ENCODE measurements at places on chromosomes 4 and X.

- no peak overlapping the region for H3K4me3 ChIP-seq
- H3K27ac ChIP-seq = 0 out of 2 replicates have a peak overlapping the region, but pooled peaks have one; percentile 17
- H3K27me3 ChIP-seq = no peaks in the 10 kb centered on the region
- peak; percentile 48 for DNase-seq
These were observed 10.4 kb upstream of the FAM13A start for GRCh38 chr4:89067417-89067816.

DNA sequence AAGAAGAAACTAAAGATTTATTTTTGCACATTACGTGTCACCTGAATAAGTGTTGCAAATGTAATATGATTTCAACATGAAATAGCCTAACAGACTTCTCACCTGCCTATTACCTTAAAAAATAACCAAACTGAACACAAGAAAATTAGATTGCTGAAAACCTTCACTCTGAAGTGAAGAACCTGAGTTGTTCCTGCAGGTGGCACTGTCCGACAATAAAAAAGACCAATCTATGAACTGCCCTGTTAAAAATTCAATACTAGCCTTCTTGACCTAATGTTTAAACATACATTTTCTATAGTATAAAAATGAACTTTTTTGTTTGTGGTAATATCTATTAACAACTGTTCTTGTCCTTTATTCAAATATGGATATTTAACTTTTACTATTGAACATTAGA lies 69.2 kb upstream of the PNPLA4 start:
- H3K27me3 ChIP-seq = no peaks in the 10 kb centered on the region
- no peak overlapping the region for H3K4me3 ChIP-seq
- peak; percentile 47 for DNase-seq

DNA sequence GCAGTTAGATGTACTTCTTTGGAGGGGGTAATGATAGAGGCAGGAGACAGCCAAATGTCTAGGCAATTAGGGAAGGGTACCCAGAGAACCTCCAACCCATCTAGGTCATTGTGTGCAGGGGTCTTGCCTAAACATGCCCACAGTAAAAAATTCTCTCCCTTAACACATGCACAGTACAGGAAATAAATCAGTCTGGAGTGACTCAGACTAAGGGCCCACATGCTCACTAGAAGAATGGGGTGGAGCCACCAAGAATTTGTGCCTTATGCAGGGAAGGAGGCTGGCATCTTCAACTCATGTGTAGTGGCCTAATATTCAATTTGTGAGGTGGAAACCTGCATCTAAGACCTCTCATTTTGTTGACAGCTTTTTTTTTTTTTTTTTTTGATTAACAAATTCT lies 945.3 kb upstream of the GRIA3 start:
- H3K36me3 ChIP-seq = no peaks in the 10 kb centered on the region
- H3K27me3 ChIP-seq = no peaks in the 10 kb centered on the region
- no peak overlapping the region for H3K4me3 ChIP-seq
- H3K4me1 ChIP-seq = no peaks in the 10 kb centered on the region
- DNase-seq = peak; percentile 42

GRCh38 chrX:32280921-32281320 lies 930.4 kb downstream of the DMD start:
- DNase-seq = no peak
- H3K36me3 ChIP-seq = no peaks in the 10 kb centered on the region
- H3K4me3 ChIP-seq = no peak overlapping the region
- no peak overlapping the region for H3K27ac ChIP-seq
- H3K27me3 ChIP-seq = no peaks in the 10 kb centered on the region
- no peaks in the 10 kb centered on the region for H3K4me1 ChIP-seq

- H3K27ac ChIP-seq = no peak overlapping the region
- no peak overlapping the region for H3K4me3 ChIP-seq
- no peak for DNase-seq
- peaks cover 31% of the 10 kb centered on the region for H3K4me1 ChIP-seq
- no peaks in the 10 kb centered on the region for H3K36me3 ChIP-seq
These were observed 51.0 kb downstream of the TMEM131L start for GRCh38 chr4:153517159-153517558.

DNA sequence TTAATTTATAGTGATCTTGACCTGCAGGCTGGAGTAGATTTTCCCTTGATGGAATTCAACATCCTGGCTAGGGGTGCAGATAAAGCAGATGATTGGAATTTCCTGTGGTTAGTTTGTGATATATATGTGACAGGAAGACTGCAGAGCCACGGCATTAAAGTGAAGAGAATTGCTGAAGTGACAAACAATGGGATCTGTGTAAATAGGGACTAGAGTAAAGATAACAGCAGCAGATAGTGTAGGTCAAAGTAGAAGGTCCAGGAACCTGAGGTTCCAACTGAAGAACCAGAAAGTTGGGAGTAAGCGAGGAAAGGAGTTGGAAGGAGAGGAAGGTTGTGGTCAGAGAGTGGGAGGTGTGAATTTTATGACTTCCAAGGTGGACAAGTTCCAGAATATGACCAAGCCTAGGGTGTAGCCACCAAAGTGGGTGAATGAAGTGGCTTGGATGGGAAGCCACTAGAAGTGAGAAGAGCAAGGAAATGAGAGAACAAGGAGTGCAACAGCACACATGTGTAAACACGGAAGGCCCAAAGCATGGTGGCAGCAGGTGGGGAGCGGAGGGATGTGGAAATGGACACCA lies 325.0 kb downstream of the RAB28 start:
- no peaks in the 10 kb centered on the region for H3K36me3 ChIP-seq
- no peak overlapping the region for H3K27ac ChIP-seq
- peak; percentile 51 for DNase-seq
- H3K27me3 ChIP-seq = peaks cover 28% of the 10 kb centered on the region
- peaks cover 22% of the 10 kb centered on the region for H3K4me1 ChIP-seq
- no peak overlapping the region for H3K4me3 ChIP-seq

GRCh38 chrX:47579537-47579936 lies 2.7 kb upstream of the TIMP1 start:
- 0 out of 2 replicates have a peak overlapping the region, but pooled peaks have one; percentile 26 for H3K4me3 ChIP-seq
- H3K4me1 ChIP-seq = 0 out of 2 replicates have a peak, but pooled peaks cover 7% of the 10 kb centered on the region
- peak overlapping the region; percentile 80 for H3K27ac ChIP-seq
- no peaks in the 10 kb centered on the region for H3K27me3 ChIP-seq
- no peaks in the 10 kb centered on the region for H3K36me3 ChIP-seq
- DNase-seq = peak; percentile 86

GRCh38 chr4:84917869-84918600 lies 48.5 kb downstream of the WDFY3 start:
- DNase-seq = peak; percentile 28
- H3K36me3 ChIP-seq = 0 out of 2 replicates have a peak, but pooled peaks cover 7% of the 10 kb centered on the region
- H3K27me3 ChIP-seq = no peaks in the 10 kb centered on the region

GRCh38 chr4:75338352-75338880 lies 175.8 kb downstream of the RCHY1 start:
- no peaks in the 10 kb centered on the region for H3K27me3 ChIP-seq
- no peak overlapping the region for H3K27ac ChIP-seq
- no peak overlapping the region for H3K4me3 ChIP-seq
- no peak for DNase-seq
- no peaks in the 10 kb centered on the region for H3K36me3 ChIP-seq

- H3K36me3 ChIP-seq = peaks cover 24% of the 10 kb centered on the region
- no peak for DNase-seq
- no peaks in the 10 kb centered on the region for H3K27me3 ChIP-seq
- no peaks in the 10 kb centered on the region for H3K4me1 ChIP-seq
- H3K4me3 ChIP-seq = no peak overlapping the region
These were observed 31.7 kb upstream of the MSANTD1 start for GRCh38 chr4:3217266-3217665.

DNA sequence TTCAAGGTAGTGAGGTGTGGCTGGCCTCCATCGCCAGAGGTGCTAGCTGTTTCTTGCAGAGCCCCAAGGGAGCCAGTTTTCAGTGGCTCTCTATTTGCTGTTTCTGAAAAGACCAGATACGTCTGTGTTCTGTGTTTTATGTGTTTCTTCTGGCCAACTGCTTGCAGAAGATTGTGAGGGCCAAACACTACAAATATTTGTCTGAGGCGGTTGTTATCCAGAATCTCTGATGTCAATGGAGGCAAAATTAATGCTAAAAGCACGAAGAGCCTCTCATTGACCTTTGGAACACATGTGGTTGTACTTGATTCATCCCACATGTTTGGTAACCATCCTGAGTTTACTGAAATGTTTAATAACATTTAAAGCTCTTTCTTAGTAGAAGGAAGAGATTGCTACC lies 113.9 kb downstream of the CT47B1 start:
- H3K4me1 ChIP-seq = peaks cover 16% of the 10 kb centered on the region
- H3K27ac ChIP-seq = peak overlapping the region; percentile 99
- peak; percentile 87 for DNase-seq
- no peak overlapping the region for H3K4me3 ChIP-seq
- H3K36me3 ChIP-seq = no peaks in the 10 kb centered on the region

- H3K4me3 ChIP-seq = peak overlapping the region; percentile 61
- 0 out of 2 replicates have a peak, but pooled peaks cover 3% of the 10 kb centered on the region for H3K4me1 ChIP-seq
- no peaks in the 10 kb centered on the region for H3K27me3 ChIP-seq
- no peak overlapping the region for H3K27ac ChIP-seq
- no peaks in the 10 kb centered on the region for H3K36me3 ChIP-seq
- DNase-seq = peak; percentile 75
These were observed 31.9 kb downstream of the F8A1 start for GRCh38 chrX:154918060-154918483.

DNA sequence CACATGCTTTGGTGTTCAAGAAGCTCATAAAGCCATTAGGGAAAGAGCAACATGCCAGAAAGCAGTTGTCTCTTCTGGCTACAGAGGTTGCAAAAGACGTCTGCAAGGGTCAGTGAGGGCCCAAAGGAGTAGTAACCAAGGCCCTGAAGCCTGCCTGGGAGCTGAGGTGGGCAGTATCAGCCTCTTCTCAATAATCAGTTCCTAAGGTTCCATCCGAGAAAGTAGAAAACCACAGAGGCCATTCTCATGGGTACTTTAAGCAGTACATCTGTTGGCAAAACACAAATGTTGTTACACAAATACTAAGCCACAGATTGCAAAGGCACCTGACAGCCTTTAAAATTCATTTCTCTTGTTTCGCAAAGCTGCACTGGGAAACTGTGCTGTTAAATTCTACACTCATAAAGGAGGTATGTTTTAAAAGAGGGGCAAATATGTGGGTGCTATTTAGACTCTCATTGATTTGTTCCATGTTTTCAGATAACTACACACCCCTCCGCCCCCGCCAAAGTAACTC lies 37.7 kb downstream of the MECP2 start:
- DNase-seq = no peak
- H3K4me3 ChIP-seq = no peak overlapping the region
- 0 out of 2 replicates have a peak, but pooled peaks cover 3% of the 10 kb centered on the region for H3K4me1 ChIP-seq
- no peak overlapping the region for H3K27ac ChIP-seq
- H3K36me3 ChIP-seq = no peaks in the 10 kb centered on the region

DNA sequence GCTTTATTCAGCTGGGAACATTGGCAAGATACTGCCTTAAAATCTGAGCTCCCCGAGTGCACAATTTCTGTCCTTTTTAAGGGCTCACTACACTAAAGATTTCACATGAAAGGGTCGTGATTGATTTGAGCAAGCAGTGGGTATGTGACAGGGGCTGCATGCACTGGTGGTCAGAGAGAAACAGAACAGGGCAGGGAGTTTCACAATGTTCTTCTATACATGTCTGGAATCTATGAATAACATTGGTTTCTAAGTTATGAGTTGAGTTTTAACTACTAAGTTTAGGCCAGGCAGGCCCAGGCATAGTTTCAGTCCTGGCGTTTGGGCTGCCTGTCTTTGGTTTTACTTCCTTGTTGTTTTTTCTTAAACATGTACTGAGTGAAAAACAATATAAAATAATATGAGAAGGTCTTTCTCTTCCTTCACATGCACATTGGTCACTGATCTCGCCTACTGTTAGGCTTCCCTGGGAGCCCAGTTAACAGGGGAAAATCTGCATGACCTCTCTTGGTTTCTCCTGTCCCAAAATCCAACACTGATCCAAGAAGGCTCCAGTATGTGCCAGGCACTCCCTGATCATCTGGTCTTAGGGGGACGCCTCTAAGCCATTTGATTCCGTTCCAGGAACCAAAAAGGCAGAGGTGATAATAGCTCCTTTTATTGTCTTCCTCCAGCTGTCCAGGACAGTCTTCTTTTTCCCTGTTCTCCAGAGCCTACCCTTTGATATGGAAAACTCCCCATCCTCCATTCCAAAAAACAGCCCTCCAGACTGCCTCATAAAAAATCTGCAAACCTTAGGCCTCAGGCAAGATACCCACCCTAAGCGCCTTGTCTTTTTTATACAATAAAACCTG lies at the start of gene UGT2B17:
UGT2B17 (minus strand) TSS at position 51 of the 854 bp plus-strand sequence. CDS start 7,838 bp downstream, outside the sequence.
- no peaks in the 10 kb centered on the region for H3K4me1 ChIP-seq
- H3K27me3 ChIP-seq = no peaks in the 10 kb centered on the region
- H3K27ac ChIP-seq = no peak within 1 kb of the TSS
- no peak for DNase-seq
- H3K4me3 ChIP-seq = no peak within 1 kb of the TSS
- H3K36me3 ChIP-seq = no peaks in the 10 kb centered on the region

DNA sequence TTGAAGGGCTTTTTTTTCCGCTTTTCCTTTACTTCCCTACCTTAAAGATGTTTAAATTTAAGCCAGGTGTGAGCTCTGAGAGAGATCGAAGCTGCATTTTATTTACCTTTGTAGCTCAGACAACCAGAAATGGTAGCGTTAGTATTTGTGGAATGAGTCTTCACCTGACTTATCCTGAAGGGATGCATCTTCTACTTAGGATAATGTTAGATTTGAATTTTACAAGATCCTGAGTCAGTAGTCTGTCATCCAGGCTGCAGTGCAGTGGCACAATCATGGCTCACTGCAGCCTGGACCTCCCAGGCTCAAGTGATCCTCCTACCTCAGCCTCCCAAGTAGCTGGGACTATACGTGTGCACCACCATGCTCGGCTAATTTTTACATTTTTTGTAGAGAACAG lies 26.2 kb downstream of the TMSB4X start:
- no peak for DNase-seq
- no peaks in the 10 kb centered on the region for H3K36me3 ChIP-seq
- no peaks in the 10 kb centered on the region for H3K27me3 ChIP-seq
- no peak overlapping the region for H3K4me3 ChIP-seq

DNA sequence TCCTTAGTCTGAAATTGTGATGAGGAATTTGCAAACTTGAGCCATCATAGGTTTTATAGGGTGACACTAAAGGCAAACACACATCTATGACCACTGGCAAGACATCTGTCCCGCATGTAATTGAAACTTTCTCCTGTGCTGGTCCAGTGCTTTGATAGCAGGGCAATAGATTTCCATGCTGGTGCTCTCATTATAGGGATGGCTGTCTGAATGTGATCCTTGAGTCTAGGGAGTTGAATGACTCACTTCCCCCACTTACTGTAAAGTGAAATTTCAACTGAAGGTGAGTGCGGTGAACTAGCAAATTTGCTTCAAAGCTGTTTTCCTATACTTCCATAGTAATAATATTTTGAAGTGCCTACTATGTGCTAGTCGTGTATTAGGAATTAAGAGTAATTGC lies 1630.0 kb downstream of the STIM2 start:
- H3K4me1 ChIP-seq = no peaks in the 10 kb centered on the region
- H3K4me3 ChIP-seq = no peak overlapping the region
- H3K36me3 ChIP-seq = no peaks in the 10 kb centered on the region
- DNase-seq = peak; percentile 24

GRCh38 chr4:147011411-147011810 lies 65.7 kb upstream of the TTC29 start:
- no peak overlapping the region for H3K4me3 ChIP-seq
- H3K36me3 ChIP-seq = no peaks in the 10 kb centered on the region
- no peak overlapping the region for H3K27ac ChIP-seq
- no peaks in the 10 kb centered on the region for H3K4me1 ChIP-seq

GRCh38 chr4:107747748-107748486 lies 27.9 kb upstream of the PAPSS1 start:
- no peak overlapping the region for H3K27ac ChIP-seq
- H3K36me3 ChIP-seq = no peaks in the 10 kb centered on the region
- H3K4me1 ChIP-seq = no peaks in the 10 kb centered on the region
- H3K27me3 ChIP-seq = peaks cover 34% of the 10 kb centered on the region

GRCh38 chr4:173748353-173748752 lies 218.3 kb upstream of the HAND2 start:
- no peaks in the 10 kb centered on the region for H3K27me3 ChIP-seq
- H3K4me3 ChIP-seq = no peak overlapping the region
- H3K4me1 ChIP-seq = peaks cover 6% of the 10 kb centered on the region
- DNase-seq = peak; percentile 45
- no peaks in the 10 kb centered on the region for H3K36me3 ChIP-seq
- H3K27ac ChIP-seq = no peak overlapping the region
